Inflammatory macrophage treated with lipopolysaccharide for 4 hours (primary cell): ENCODE measurements at places on chromosomes 12 and 14.

DNA sequence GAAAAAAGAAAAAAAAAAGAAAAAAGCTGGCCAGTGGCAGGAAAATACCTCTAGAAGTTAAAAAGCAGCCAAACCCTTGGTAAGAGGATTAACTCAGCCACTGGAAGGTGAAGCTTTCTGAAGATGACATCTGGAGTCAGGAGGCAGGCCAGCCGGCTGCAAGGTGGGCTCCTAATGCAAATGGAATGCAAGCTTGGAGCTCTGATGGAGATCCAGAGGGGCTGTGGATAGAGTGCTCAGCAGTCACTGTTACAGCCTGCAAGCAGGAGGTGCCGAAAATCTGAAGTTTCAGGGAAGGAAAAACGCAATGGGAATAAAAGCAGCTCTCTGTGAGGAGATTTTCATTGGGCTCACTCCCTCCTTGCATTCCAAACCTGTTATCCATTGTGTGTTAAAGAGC lies 41.0 kb downstream of the GSC start:
- DNase-seq: no peak

- no peak for DNase-seq
Measured at GRCh38 chr12:52907092-52907810, 2.4 kb upstream of the KRT8 start.

DNA sequence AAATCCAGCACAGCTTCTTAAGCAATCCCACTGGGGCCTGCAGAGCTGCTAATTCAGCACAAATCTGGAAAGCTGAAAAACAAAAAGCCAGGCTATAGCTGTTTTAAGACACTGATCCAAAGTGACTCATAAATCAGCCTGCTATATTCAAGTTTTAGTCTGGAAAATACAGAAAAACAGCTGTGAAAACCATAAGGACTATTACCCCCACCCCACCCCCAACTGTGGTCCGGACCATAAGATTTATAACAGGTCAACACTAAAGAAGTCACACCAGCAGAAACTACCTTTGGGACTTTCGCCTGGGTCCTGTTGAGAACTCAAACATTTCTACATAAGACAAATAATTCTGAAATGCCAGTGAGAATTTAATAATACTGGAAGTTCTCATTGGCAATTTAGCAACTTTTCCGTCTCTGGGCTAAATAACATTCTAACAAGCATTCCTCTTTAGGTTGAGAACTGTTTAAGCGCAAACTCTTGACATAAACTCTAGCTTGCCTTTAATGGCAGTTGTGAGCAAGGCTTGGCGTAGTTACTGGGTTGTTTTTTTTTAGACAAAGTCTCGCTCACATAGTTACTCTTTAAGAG lies 3.3 kb downstream of the LRIG3 start:
- DNase-seq: no peak

- DNase-seq: no peak
Measured at GRCh38 chr14:55309761-55310365, 38.6 kb downstream of the FBXO34 start.

DNA sequence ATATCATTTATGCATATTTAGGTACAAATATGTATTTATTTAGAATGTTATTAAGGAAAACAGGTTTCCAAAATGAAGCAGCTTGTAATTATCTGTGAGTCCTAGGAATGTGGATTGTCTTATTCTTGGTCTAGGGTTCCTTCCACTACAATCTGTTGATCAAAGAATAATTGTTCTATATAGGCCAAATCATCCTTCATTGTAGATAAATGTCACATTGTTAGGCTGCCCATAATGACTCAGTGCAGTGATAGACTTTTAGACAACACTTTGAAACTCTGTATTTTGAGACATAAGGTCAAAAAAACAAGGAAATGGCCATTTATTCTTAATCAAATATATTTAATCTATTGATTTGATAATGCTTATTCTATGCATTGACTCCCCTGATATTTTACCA lies 283.0 kb downstream of the ACSS3 start:
- DNase-seq: no peak

DNA sequence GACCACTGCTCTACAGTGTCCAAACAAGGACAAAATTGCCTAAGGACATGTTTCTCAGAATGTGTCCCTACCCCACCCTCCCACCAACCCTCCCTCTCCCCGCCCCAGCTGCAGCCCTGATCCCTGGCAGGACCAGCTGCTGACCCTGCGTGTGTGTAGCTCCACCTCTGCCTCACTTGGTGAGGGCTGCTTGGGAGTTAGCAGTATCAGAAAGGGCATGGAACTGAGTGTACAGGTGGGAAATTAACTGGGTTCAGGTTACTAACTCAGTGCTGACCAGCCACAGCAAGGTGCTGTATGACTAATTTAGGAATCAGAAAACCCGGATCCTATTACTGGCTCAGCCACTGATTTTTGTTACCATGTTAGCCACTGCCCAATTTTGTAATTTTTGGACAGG lies 11.3 kb upstream of the PLEKHD1 start:
- no peak for DNase-seq

DNA sequence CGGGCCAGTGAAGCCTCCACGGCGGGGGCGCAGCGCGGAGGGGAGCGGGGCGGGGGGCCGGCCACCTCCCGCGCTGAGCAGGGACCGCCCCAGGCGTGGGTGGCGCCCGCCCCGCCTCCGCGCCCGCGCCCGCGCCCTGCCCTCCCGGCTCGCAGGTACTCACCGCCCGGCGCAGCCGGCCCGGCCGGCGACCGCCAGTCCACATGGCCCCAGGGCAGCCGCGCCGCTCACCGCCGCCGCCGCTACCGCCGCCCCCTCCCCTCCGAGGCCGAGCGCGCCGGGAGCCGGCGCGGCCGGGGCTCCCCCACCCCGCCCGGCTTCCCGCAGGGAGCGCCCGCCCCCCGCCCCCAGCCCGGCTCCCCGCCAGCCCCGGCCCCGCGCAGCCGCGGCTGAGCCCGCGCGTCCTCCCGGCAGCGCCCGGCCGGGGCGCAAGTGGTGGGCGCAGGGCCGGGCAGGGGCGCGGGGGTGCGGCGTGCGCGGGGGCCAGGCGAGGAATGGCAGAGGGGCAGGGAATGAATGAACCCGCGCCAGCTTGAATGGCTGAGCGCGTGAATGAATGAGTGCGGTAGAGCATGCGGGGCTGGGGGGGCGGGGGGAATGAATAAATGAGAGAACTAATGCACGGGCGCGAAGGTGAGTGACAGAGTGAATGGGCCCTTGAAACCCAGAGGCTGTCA lies at the start of gene BEGAIN:
Gene BEGAIN, minus strand, starts transcription at position 332 of the 677 bp plus-strand sequence. Its CDS starts 127 bp downstream, at position 205.
- no peak for DNase-seq

DNA sequence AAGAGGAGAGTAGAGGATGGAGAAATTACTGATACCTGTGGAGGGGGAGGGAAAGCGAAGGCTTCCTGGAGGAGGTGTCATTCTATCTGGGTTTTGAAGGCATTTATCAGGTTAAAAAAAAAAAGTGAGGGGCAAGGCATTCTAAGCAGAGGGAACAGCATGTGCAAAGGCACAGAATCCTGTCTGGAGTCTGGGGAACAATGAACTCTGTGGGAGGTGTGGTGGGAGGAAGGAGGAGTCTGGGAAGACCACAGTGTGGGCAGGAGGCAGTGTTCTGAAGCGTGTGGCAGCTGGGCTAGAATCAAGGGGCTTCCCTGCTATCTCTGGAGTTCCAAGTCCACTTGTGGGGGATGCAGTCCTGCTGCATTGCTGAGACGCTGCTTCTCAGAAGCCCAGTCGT lies 123.4 kb downstream of the RBM19 start:
- DNase-seq: no peak

DNA sequence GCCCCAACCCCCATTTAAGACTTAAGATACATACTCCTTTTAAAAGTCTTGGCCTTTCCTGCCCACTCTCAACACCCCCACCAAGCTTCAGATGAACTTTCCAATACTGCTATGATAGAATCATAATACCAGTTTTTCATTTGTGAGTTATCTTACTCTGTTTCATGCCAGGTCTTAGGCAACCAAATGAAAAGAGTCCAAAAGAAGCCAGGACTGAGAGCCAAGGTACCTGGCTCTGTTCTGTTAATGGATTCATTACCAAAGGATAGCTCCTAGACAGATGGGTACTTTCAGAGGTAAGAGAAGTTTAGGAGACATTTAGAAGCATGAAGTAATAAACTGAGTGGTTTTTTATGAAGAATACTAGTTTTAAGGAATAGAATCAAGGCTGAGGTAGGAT lies 34.2 kb downstream of the FANCM start:
- DNase-seq: no peak
